ENCODE measurements at places on chromosomes 6 and 20.

DNA sequence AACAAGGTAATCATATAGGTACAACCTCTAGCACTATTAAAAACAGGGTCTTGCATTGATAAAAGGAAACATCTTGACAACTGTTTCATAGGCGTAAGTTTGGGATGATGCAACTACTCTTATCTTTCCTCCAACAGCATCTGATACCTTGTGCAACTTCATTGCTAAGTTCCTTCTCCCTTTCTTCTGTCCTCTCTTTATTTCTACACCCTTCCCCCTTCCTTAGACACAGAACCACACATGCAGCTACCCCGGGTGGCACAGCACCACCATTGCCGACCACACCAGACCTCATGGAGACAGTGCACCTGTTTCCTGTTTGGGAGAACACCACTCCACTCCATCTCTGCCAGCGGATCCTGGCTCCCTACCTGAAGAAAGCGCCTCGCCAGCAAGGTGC is 14.4 kb downstream of the MYB start:
- no peak for DNase-seq

GRCh38 chr20:32513031-32513866 is 71.9 kb downstream of the NOL4L start:
- DNase-seq, result no peak

DNA sequence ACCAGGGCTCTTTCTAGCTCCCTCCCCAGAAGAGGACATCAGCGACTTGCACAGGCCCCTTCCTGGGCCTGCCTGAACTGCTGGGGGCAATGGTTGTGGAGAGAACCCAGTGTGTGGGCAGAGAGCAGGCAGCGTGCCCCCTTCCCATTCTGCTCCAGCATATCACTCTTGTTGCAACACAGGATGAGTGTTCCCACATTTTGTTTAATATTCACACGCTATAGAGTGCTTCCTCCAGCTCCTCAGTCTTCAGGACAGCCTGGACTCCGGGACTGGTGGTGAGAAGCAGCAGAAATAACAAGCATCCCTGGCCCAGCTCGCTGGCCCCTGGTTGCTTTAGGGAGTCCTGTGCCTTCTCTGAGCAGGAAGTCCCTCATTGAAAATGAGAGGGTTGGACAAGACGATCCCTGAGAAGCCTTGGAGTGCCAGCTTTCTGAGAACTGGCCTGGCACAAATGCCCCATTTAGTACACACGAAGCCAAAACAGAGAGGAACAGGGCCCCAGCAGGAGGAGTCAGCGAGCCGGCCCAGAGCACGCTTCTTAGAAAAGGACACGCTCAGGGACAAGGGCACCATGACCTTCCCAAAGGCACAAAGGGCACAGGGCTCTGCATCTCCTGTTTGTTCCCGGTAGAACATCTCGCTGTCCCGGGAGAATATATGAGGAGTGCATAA is 84.2 kb upstream of the FOXC1 start:
- DNase-seq, result no peak

DNA sequence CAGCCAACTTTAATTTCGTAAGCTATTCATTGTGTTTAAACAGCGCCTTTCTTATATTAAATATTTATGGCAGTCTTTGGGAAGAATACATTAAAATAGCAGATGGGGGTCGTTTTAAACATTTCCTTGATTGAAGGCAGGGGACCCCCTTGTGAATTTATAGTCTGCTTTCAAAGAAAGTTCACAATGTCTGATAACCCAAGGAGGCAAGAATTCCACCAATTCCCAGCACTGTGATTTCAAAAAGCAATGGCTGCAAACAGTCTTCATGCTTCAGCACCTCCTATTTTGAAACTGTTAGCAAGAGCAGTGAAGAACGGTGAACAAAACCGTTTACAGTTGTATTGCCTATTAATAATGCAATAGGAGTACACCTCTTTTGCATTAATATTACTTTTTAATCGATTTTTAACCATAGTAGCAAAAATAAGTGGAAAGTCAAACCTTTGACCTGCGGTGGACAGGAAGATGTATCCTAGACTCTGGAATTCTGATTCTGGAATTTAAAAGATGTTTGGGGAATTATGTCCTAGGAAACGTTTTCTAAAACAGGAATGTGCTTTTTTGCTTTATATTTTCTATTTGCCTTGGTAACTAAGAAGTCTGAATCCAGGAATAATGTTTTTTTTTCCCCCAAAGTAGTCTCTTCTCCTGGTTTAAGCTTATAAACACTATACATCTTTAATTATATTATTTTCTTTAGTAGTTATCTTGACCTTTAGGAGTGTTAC is 393.0 kb downstream of the CDKAL1 start:
- no peak for DNase-seq

GRCh38 chr6:162363757-162364156 is 363.8 kb downstream of the PRKN start:
- no peak for DNase-seq

DNA sequence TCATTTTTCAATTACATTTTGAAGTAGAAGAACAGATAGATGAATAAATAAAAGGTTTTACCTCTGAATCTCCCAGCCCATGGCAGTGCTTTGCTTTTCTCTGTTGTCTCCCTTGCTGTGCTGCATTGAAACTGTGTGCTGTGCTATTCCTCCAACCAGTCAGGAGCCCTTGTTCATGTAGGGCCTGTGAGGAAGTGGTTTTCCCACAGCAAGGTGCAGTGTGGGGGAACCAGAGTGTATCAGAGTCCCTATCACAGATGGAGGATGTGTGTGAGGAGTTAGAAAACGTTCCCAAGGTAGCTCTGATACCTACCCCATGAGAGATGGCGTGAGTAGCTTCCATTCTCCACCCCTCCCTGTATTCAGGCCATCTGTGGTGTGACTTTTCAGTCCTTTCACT is 72.8 kb upstream of the RALGAPA2 start:
- DNase-seq, result no peak

- DNase-seq, result peak; percentile 60
Observed at GRCh38 chr6:106114492-106114891, 28.4 kb downstream of the PRDM1 start.

GRCh38 chr20:53408691-53409446 is 184.8 kb downstream of the ZNF217 start:
- DNase-seq, result no peak

- DNase-seq, result peak; percentile 68
Observed at GRCh38 chr6:158357570-158358216, 45.4 kb downstream of the TULP4 start.

DNA sequence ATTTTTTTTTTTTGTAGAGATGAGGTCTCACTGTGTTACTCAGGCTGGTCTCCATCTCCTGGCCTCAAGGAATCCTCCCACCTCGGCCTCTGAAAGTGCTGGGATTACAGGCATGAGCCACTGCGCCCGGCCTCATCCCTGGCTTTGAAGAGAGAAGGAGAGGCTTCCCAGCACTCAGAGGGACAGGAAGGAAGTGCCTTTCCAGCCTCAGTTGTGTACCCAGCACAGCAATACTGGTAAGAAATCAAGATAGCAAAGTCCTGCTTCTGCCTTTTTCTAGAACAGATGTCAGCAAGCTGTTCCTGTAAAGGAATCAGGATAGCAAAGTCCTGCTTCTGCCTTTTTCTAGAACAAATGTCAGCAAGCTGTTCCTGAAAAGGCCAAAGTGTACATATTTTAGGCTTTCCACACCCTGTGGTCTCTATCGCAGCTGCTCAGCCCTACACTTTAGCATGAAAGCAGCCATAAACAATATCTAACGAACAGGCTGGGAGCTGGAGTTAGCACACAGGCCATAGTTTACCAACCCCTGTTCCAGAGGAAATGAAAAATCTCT is 6.3 kb upstream of the PLTP start:
- no peak for DNase-seq

- DNase-seq, result no peak
Observed at GRCh38 chr20:1815502-1816085, 79.6 kb upstream of the SIRPA start.

DNA sequence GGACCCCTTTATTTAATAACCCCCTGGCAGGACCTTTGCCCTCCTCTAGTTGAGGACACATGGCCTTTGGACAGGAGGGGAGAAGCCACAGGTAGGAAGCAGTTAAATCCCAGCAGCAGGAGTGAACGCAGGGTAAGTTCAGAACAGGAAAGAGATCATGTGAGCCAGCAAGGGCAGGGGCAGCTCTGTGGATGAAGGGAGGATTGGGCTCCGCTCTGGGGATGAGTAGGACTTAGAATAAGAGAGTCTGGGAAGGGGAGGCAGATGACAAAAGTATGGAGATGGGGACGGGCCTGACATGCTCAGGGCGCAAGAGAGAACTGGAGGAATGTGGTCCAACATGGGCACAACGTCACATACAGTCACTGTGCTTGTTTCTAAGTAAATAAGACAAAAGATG is 89.0 kb downstream of the NDUFAF5 start:
- DNase-seq, result no peak

GRCh38 chr20:9978397-9979004 is 56.3 kb upstream of the ANKEF1 start:
- DNase-seq, result peak; percentile 58

DNA sequence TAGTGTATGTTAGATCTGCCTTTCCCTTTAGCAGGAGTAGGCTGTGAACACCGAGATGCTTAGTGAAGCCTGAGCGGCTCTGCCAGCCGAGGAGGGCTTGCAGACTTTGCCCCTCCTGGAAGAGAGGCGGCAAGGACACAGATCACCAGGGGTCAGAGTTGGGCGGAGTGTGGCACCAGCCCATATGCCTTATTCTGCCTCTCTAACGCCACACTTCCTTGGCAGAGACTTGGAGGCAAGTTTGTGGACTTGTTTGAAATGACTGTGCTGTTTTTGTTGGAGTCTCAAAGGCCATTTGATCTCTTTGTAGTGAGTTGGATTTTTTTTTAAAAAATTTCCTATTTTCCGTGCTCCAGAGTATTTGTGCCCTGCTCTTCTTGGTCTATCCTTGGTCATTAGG is 44.5 kb upstream of the CLDN20 start:
- no peak for DNase-seq

GRCh38 chr6:151765444-151765886 is 42.0 kb upstream of the ESR1 start:
- peak; percentile 67 for DNase-seq

- no peak for DNase-seq
Observed at GRCh38 chr6:12467706-12468670, 177.8 kb downstream of the EDN1 start.

DNA sequence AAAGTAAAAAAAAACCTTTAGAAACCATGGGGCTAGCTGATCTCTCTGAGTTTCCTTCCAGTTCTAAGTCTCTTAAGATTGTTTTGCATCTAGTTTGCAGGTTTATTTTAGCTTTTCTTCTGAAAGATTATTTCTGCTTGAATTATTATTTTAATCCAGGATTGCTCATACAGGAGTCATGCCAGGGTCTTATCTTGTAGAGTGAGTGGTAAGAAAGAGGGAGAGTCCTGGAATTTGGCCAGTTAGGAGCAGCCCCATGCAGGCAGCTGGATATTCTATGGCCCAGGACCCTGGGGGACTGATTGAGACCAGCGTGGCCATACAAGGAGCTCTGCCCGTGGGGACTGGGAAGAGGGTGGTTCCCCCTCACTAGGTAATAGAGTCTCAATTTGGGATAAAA is 178.9 kb upstream of the HEY2 start:
- DNase-seq, result no peak

DNA sequence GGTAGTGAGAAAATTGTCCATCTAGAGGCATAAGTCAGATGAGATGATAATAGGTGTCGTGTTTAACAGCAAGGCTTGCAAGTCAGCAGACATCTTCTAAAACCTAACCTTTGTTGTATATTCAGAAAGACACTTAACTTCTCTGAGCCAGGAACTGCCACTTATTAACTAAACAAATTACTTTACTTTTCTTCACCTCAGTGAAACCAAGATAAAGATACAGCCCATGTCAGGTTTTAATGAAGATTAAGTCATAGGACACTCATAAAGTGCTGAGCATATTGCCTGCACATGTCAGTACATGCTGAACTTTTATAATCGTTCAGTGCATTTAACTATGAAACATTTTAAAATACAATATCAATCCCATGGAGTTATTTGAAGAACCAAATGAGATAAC is 286.8 kb downstream of the NKAIN2 start:
- DNase-seq, result no peak

GRCh38 chr20:45037050-45037449 is 63.9 kb downstream of the KCNS1 start:
- no peak for DNase-seq

DNA sequence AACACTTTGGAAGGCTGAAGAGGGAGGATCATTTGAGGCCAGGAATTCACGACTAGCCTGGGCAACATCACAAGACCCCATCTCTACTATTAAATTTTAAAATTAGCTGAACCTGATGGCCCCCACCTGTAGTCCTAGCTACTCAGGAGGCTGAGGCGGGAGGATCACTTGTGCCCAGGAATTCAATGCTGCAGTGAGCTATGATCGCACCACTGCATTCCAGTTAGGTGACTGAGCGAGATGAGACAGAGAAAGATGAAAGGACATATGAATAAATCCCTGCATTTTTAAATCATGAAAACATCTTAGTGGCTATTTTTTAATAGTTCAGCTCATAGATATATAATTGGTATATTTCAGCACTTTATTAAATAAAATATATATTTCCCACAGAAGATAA is 93.8 kb downstream of the GPR63 start:
- no peak for DNase-seq

- DNase-seq, result no peak
Observed at GRCh38 chr6:99318566-99318965, 30.9 kb downstream of the FAXC start.

DNA sequence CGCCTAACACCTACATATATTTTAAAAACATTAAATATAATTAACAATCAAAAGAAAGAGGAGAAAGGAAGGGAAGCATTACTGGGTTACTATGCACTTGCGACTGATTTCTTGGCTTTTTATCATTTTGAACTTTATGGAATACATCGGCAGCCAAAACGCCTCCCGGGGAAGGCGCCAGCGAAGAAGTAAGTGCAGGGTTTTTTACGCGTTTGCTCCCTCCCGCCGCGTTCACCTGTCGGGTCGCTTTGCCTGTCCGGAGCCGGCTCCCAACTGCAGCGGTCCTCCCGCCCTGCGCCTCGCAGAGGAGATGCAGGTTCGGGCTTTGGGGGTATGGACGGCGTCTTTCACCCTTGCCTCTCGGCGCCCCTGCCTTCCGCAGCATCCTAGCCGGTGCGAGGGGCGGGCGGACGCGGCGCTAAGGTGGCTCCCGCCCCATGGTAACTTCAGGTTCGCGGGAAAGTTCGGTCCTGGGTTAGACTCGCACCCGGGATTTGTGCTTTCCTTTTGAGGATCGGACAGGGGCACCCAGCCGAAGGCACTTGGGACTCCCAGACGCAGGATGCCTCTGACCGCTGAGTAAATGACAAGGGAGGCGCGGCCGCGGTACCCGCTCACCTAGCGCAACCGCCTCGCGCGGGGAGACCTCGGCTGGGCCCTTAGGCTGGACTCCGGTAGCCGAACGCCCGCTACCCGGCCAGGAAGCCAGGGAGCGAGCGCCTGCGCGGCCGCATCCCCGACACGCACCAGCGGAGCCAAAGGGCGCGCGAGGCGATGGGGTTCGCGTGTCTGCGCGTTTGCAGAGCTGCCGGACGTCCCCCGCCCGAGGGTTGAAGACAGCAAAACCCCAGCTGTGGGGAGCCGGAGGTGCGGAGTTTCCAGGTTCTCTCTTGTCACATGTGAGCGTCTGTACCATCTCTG is 891 bp downstream of the RSPO3 start:
- DNase-seq, result peak; percentile 65
